Hematopoietic multipotent progenitor cell (in vitro differentiated cells): ENCODE measurements at places on chromosomes 4 and X.

- DNase-seq, result no peak
These were observed 16.7 kb downstream of the LGI2 start for GRCh38 chr4:25013756-25014661.

DNA sequence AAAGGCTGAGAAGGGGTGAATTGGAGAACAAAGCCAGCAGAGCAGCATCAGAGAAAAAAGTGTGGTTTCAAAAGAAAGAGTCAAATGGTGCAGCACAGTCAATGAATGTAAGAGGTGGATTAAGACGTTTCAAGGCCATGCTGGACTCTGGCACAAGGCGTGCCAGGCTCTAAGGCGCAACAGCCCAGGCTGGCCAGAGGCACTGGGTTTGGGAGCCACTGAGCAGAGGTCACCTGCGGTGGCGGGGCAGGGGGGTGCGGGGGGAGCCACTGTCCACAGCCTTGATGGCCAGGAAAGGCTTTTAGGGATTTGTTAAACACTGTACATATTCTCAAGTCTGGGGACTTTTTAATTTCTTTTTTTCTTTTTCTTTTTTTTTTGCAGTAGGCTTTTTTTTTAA lies 222.5 kb upstream of the FAT1 start:
- no peak for DNase-seq

DNA sequence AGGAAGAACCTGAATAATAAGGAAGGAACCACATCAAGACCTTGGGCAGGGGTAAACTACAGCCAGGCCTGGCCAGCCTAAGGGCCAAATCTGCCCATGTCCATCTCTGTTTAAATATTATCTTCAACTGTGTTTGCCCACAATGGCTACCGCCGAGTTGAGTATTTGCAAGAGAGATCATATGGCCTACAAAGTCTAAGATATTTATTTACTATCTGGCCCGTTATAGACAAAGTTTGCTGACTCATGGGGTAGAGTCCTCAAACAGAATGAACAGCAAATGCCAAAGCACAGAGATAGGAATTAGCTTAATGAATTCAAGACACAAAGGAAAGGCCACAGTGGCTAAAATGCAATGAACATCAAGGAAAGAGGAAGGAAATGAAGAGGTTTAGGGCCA lies 44.8 kb downstream of the RPS6KA3 start:
- no peak for DNase-seq

- no peak for DNase-seq
These were observed 17.8 kb downstream of the XG start for GRCh38 chrX:2769615-2770014.

DNA sequence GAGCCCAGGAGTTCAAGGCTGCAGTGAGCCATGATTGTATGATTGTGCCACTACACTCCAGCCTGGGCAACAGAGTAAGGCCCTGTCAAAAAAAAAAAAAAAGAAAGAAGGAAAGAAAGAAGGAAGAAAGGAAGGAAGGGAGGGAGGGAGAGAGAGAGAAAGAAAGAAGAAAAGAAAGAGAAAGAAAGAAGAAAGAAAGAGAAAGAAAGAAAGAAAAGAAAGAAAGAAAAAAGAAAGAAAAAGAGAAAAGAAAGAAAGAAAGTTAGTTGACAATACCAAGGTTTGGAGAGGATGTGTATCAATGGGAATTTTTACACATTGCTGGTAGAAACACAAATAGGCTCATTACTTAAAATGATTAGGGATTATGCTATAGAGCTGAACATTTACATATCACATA lies 19.8 kb downstream of the RADX start:
- DNase-seq, result no peak

GRCh38 chrX:130916636-130917422 lies 13.8 kb upstream of the ENOX2 start:
- DNase-seq, result peak; percentile 44

- DNase-seq, result no peak
These were observed 1024.0 kb upstream of the SLIT2 start for GRCh38 chr4:19227701-19228100.

GRCh38 chrX:11597479-11597878 lies 68.2 kb downstream of the ARHGAP6 start:
- no peak for DNase-seq

DNA sequence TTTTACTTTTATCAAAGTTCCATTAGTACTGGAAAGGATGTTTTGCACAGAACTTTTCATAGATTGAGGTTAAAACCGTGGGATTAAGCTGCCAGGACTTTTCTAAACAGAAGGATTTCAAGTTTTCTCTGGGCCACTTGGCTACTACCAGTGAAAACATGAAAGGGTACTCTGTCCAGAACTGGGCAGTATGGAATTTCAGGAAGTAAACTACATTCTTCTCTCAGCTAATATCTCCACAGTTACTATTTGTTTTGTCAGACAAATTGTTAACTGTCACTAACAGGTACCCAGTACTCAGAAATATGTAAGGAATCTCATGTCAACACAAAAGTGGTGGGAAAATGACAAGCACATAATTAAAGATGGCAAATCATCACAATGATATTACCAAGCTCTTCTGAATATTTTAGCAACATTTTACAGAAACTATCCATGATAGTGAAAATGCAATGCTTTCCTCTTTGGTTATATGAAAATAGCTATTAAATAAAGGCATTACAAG lies 454.4 kb downstream of the C4orf33 start:
- DNase-seq, result no peak

- no peak for DNase-seq
These were observed 6.9 kb upstream of the AFF1 start for GRCh38 chr4:86927843-86928395.

DNA sequence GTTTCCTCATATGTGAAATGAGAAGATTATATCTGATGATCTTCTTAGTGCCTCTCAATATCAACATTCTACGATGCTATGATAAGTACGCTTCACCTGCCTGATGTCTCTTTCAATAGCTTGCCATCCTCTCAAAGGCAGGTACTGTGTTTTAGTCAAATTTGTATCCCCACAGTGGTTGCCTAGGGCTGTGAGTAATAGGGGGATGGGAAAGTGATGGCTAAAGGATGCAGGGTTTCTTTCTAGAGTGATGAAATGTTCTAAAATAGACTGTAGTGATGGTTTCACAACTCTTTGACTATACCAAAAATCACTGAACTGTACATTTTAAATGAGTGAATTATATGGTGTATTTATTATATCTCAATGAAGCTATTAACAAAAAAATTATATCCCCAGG lies 142.8 kb downstream of the HS6ST2 start:
- no peak for DNase-seq

DNA sequence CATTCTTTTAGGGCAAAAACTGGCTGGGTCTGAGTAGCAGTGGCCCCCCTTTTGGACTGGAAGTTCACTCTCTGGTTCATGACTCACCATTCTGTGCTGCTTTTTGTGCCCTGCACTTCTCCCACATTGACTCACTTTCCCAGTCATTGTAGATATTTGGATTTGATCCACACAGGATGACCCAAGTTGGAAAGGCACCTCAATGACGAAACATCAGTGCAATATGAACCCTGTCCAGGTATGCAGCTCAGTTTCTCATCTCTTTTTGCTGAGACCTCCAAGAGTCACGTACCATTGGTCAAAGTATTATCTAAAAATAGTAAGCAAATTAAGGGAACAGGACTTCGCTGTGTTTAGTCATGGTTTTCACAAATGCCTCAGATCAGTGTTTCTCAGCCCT lies 92.7 kb downstream of the CBLL2 start:
- DNase-seq, result no peak

DNA sequence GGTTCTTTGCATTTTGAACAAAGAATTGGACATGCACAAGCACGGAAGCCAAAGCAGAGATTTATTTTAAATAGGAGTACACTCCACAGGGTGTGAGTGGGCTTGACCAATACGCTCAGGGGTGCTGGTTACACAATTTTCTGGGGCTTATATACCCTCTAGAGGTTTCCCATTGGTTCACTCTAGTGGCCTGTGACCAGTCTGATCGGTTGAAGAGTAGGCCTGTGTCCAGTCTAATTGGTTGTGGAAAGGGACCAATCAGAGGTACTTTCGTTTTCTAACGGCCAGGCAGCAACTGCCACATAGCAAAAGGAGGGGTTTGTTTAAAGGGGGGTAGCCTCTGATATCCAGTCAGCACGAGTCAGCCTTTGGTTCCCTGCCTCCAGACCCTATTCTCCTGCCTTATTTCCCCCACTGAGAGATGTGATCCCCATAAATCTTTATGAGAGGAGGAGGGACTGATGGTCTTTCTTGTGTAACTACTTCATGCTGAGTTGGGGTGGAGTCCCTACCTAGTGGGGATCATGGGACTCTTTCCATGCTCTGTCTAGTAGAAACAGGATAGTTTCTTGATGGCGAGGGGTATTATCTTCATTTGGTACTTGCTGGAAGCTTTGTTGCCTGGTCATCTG lies 11.3 kb upstream of the AREG start:
- DNase-seq, result no peak

GRCh38 chrX:1464041-1464970 lies 11.6 kb upstream of the ASMTL start:
- no peak for DNase-seq

DNA sequence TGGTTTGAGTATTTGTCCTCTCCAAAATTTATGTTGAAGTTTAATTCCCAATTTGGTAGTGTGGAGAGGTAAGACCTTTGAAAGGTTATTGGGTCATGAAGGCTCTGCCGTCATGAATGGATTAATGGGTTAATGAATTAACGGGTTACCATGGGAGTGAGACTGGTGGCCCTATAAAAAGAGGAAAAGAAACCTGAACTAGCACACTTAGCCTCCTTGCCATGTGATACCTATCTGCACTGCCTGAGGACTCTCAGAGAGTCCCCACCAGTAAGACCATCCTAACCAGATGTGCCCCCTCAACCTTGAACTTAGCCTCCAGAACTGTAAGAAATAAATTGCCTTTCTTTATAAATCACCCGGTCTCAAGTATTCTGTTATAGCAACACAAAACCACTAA lies 39.3 kb downstream of the PAGE1 start:
- DNase-seq, result no peak

DNA sequence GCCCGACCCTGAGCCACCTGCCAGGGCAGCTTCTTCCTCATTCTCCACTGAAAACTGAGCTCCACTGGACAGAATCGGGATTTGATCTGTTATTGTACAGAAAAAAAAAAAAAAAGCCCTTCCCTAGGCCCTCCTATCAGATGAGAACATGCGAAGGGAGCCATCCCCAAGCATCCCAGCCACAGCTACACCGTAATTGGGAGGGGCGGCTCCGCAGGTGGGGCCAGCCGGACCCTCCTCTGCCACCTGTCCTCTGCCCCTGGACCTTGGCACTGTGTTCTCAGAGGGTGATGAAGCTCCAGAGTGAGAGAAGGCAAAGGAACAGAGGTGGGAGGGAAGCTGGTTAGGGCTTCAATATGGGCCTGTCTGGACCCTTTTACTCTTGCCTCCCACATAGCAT lies 240.0 kb upstream of the PSAPL1 start:
- DNase-seq, result no peak
